ENCODE measurements at places on chromosomes 12 and 14.

DNA sequence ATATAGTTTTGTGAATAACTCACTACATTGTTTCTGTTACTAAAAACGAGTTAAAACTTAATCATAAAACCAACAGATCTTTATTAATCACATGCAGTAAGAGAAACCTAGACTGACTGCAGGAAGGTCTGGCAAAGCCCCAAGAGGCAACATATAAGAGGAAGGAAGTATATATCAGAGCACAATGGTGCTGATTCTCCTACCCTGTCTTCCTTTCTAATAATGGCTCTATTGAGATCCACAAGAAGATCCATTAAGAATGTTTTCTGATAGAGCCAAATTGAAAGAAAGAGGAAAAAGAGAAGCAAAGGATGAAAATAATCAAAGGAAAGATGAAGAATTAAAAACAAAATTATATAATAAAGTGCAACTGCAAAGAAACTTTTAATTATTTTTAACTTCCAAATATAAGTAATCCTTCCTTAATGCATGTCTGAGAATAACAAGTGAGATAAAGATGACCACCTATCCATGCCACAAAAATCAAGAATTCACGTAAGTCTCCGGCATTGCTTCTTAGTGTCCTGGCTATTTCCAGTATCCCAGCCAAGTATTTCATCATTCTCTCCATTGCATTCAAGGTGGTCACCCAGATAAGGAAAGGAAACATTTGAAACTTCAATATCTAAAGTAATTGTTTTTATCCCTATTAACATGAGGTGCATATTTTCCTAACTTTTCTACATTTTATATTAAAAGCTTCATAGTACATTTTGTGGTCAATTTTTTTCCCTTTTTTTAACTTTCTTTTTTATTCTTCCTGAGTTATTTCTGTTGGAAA lies 62.2 kb downstream of the SOX5 start:
- DNase-seq = peak; percentile 38

DNA sequence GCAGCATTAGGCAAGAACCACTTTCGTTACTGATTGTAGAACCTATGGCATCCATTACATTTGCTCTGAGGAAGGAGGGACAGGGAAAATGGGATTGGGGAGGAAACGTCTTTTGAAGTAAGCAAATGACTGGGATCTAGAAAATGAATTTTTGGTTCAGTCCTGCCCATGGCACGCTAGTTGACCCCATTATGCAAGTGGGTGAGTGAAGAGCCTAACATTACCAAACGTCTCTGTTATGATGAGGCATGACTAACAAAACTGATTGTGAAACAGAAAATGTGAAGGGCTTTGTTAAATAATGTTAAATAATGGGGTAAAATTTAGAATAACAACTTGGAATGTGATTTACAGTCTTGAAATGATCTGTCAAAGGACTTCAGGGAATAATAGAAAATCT lies 38.9 kb downstream of the CPSF2 start:
- no peak for DNase-seq

GRCh38 chr12:46470036-46470627 lies 97.6 kb upstream of the SLC38A2 start:
- DNase-seq = no peak

- DNase-seq = no peak
Observed at GRCh38 chr14:79665556-79665955, 545.7 kb downstream of the DIO2 start.

- DNase-seq = no peak
Observed at GRCh38 chr12:106885026-106885425, 70.7 kb upstream of the TMEM263 start.

DNA sequence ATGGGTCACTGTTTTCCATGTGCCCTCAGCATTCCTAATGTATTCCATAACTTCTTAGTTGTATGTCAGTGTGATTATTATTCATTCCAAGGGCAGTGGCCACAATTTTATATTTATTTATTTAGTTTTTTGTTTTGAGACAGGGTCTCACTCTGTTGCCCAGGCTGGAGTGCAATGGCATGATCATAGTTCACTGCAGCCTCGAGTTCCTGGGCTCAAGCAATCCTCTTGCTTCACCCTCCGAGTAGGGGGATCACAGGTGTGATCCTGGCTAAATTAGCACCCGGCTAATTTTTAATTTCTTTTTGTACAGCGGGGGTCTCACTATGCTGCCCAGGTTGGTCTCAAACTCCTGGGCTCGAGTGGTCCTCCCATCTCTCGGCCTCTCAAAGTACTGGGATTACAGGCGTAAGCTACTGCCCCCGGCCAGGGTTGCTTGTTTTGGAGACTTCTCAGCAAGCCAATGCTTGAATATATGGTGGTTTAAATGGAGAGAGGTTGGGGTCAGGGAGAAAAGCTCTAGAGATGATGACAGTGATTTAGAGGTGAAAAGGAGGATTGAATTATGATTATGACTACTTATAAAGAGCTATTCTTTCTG lies 7.6 kb downstream of the GPRC5A start:
- no peak for DNase-seq

GRCh38 chr12:4962539-4963486 lies 53.1 kb downstream of the KCNA1 start:
- DNase-seq = peak; percentile 96

- no peak for DNase-seq
Observed at GRCh38 chr12:4115570-4115969, 158.0 kb upstream of the CCND2 start.

- DNase-seq = no peak
Observed at GRCh38 chr12:11564984-11565651, 84.4 kb upstream of the ETV6 start.

GRCh38 chr12:57832966-57833365 lies 13.6 kb downstream of the CTDSP2 start:
- DNase-seq = no peak
